ENCODE measurements at places on chromosomes 2 and 18.

GRCh38 chr2:7070483-7070882, 153.3 kb downstream of the RNF144A start:
- DNase-seq, result no peak

- DNase-seq, result no peak
These were observed 13.6 kb upstream of the APCDD1 start for GRCh38 chr18:10440884-10441283.

GRCh38 chr18:13048061-13048595, 57.0 kb downstream of the CEP192 start:
- DNase-seq, result no peak

DNA sequence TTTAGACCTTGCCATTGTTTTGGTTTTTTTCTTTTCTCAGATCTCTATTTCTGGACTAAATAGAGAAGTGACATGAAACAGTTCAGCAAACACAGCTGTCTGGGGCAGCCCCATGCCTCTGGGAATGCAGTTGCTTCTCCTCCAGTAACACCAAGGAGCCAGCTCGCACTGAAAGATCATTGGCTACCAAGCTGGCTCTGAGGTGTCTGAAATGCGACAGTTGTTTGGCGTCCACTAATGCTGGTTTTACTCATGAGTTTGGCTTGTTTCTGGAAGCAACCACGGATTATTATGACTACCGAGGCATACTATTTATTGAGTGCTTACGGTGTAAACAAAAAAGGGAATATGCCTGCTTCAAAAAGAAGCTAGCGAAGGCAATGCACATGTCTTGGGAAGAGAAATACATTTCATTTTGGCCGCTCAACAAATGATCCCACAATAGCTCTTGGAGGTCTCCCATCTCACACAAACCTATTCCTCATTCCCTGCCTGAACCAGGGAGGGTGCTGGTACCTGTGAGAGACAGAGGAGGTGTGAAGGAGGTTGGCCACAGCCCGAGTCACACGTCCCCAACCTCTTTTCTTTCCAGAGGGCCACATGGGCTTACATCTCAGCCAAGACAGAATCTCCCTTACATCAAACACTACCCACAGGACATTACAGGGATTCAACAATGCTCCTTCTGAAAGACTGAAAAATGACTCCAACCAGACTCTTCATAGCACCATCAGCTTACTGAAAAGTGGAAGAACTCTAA, 37.5 kb upstream of the NEB start:
- DNase-seq, result no peak

GRCh38 chr2:161228511-161229240, 68.4 kb downstream of the TANK start:
- DNase-seq, result no peak

DNA sequence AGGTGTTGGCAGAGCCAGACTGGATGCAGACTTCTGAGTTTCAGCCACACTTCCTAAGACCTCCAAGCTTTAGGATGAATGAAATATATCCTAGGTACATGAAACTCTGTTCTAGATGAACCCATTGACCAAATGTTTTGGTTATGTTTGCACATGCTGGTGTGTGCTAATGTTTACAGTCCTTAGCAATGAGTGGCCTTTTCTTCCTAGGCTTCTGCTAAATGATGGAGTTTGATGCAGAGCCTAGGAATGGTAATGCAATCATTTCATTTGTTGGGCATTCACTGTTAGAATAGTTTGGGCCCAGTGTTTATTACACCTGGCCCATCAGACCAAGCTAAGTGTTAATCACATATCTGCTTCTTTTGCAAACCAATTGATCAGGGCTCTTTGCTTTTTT, 464.7 kb downstream of the MEIS1 start:
- DNase-seq, result no peak

- DNase-seq, result no peak
These were observed 12.3 kb downstream of the AQP12B start for GRCh38 chr2:240670402-240670801.

DNA sequence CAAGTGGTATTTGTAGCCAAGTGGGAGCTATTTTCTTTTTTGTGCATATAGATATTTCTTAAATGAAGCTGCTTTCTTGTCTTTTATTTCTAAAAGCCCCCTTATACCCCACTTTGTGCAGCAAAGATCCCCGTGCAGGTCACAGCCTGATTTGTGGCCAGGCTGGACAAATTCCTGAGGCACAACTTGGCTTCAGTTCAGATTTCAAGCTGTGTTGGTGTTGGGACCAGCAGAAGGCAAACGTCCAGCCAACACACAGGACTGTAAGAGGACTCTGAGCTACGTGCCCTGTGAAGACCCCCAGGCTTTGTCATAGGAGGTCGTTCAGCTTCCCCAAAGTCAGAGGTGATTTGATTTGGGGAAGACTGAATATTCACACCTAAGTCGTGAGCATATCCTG, 21.9 kb downstream of the FOSL2 start:
- no peak for DNase-seq

Measured in CD8-positive, alpha-beta memory T cell (primary cell).